ENCODE measurements at places on chromosomes 4 and X.

DNA sequence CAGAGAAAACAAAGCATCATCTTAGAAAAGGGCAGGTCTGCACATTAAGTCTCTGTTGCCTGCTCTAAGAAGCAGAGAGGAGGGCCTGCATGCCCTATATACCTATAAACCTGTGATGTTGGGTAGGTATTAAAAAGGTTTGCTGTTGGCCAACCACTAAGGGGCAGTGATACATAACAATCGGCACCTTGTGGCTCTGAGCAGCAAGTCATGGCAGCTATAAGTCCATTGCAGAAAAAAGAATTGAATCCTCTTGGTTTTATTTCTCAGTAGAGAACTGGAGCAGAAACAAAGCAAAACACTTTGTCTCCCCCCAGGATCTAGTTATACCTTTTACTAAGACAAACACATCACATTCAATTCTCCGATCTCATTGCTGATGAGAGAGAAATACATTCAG lies 1364.4 kb downstream of the STIM2 start:
- DNase-seq: no peak

DNA sequence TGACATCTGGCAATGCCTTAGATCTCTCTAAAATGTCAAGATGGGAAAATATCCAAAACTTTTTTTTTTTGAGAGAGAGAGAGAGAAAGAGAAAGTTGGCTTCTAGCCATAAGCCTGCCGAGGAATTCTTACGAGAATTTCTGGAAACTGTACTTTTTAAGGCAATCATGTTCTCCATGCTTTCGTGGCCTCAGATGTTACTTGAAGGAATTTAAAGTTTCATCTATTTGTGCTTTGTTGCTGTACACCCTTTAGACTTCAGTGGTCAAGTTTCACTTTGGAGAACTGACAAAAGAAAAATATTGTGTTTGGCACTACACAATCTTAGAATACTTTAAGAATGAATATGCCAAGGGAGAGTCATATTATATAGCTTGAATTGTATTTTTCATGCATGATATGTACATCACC lies 53.9 kb downstream of the FAT4 start:
- no peak for DNase-seq

GRCh38 chrX:76802708-76803107 lies 375.2 kb downstream of the MAGEE1 start:
- DNase-seq: no peak

DNA sequence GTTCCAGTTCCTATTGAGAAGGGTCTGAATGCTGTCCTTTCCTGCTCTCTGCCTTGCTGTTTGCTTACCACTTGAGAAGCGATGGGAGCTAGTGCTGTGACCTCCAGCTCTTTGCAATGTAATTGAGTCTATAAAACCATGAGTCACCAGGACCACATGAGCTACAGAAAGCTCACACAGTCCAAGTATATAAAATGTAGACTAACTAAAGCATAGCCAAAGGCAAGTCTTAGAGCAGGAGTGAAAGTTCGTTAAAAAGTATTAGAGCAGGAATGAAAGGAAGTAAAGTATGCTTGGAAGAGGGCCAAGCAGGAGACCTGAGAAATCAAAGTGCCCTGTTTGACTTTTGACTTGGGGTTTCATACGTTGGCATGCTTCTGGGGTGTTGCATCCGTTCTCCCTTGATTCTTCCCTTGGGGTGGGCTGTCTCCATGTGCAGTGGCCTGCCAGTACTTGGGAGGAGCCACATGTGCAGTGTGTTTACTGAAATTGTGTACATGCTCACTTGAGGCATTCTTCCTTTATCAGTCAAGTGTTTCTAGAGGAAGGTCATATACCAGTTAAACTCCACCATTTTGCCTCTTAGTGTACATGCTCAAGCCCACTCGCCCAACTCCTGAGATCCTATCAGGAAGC lies 71.3 kb upstream of the KIT start:
- no peak for DNase-seq

GRCh38 chr4:20044502-20044911 lies 207.2 kb upstream of the SLIT2 start:
- DNase-seq: no peak

GRCh38 chr4:138217567-138217966 lies 24.6 kb downstream of the SLC7A11 start:
- DNase-seq: no peak

DNA sequence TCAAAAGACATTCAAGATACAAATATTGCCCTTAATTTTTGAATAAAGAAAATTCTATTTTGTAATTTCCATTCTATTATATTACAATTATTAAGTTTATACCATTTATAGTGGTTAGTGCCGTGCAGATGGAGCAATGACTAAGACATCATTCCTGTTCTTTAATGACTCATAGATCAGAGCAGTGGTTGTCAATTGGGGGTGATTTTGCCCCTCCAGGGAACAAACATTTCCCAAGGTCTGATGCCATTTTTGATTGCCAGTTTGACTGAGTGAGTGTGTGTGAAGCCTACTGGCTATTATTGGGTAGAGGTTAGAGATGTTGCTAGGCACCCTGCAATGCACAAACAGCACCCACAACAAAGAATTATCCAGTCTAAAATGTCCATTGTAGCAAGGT lies 97.9 kb upstream of the DDIT4L start:
- DNase-seq: no peak

DNA sequence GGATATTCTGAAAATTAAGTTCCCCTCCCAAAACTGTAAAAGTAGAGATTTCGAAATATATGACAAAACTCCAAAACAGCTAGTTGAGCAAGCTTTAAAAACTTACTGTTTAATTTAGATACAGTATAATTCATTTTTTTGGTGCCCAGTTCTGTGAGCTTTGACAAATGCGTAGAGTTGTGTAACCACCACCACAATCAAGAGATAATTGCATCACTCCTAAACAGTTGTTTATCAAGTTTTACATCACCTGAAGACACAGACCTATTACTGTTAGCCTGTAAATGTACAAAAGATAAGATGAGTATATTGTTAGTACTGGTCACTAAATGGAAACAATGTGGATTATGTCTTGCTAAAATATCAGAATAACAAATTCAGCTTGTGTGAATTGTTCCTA lies 62.3 kb downstream of the ALG13 start:
- no peak for DNase-seq

GRCh38 chrX:29870608-29871007 lies 344.8 kb upstream of the MAGEB2 start:
- no peak for DNase-seq

GRCh38 chr4:513327-513726 lies 14.3 kb downstream of the PIGG start:
- DNase-seq: no peak

GRCh38 chr4:952881-953573 lies 20.3 kb downstream of the DGKQ start:
- DNase-seq: no peak

GRCh38 chrX:65720381-65720964 lies 53.0 kb downstream of the MSN start:
- DNase-seq: no peak

DNA sequence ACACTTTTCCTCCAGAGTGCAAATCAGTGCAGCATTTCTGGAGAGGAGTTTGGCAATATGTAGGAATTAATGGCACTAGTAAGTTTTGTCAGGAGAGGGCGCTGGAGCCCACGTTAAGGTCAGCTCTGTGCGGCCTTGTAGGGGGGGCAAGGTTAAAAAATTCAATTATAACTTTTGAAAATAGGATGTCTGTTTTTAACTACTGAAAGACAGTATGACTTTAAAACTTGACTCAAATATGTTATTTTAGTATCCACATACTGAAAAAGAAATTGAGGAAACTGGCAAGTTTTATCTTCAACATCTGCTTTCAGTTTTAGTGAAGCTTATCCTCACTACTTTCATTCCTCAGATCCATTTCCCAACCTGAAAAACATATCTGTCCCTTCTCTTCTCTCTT lies 30.9 kb upstream of the HSD17B13 start:
- DNase-seq: no peak

DNA sequence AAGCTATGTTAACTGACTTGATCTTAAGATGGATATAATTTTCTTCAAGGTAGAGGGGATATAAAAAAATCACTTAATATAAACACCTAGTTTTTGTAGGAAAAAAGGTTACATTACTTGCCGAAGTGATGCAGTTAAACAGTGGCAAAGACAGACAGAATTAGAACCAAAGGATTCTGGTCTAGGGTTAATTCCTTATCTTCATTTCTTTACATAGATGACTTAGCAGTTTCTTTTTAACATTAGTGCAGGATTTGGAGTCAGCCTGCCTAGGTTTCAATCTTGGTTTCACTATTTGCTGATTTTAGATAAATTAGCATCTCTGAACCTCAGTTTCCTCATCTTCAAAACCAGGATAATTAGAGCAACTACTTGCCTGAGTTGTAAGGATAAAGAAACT lies 14.3 kb downstream of the ZAR1 start:
- DNase-seq: no peak

DNA sequence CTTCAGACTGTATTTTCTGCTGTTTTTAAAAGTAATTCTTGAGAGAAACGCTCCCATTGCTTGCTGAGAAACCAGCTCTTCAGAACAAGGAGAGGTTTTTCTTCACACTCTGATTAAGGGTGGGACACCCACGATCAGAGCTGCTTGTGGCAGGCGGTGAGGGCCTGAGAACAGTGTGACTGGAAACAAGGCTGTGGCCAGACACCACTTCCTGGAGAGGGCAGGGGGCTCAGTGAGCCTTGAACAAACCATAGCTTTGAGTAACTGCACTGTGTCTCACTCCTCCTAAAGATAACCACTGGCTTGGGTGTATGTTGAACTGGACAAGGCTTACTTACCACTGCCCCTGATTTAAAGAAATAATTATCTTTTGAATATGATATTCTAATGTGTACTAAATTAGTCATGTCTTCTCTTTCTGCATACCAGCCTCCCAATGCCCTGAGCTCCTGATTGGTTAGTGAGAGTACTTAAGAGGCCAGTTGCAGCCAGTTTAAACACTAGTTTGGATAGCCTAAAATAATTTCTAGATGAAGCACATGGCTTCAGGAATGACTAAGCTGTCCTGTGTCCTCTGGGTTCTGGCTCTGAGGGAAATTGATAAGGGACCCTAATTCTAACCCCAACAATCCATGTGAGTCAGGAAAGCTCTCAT lies 3.7 kb upstream of the GPR82 start:
- DNase-seq: no peak

DNA sequence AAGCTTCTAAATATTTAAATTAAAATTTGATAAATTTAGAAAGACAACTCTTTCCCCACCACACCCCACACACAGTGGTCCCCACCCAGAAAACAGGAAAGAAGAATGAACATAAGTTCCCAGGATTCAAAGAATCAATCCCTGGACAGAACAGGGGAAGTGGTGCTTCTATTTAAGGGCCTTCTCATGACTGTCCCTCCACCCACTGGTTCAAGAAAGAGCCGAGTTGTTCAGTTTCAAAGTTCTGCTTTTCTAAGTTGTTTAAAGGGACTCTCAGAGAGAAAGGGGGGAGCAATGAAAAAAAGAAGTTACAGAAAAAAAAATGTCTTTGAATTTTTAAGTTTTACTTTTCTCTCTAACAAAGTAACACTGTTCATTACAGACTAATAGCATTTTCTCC lies 195.8 kb downstream of the PDGFC start:
- no peak for DNase-seq

DNA sequence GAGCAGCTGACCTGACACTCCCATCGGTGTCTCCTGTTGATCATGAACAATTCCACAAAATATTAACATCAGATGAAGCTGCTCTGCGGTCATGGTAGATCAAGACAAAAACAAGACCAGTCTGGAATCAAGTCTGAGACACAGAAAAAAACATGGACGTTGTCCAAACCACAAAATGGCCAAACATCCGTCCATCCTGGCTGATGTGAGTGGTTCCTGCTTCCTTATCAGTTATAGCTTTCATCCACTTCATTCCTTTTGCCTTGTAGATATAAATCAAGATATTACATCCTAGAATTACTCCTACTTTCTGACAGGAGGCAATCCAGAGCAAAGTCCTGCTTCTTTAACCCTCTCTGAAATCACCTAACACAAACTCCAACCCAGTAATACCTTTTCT lies 28.8 kb upstream of the PCSK1N start:
- no peak for DNase-seq

DNA sequence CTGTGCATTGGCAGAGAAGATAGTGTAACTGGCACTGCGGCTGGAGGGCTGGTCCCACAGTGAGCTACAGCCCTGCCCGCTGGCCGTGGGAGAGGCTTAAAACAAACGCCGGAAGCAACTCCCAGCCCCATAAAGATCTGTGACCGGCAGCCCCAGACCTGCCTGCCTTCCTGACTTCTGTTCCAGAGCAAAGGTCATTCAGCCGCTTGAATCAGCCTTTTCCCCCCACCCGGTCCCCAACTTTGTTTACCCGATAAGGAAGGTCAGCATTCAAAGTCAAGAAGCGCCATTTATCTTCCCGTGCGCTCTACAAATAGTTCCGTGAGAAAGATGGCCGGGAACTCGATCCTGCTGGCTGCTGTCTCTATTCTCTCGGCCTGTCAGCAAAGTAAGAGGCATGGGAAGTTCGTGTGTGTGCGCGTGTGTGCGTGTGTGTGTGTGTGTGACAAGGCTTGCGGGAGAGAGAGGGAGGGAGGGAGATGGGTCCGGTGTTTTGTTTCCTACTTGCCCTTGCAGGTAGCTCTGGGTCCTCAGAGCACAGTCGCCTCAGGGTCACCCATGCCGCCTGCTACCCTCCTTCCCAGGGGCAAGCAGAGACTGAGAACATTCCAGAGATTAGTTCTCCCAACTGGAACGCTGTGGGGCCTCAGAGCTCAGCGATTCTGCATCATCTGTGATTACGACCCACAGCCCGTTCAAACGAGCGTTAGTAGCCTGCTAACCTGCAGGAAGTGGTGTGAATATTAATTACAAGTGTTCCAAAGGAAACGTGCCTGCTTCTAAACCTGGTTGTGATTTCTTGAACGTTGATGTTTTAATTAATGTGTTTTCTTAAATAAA lies at the start of gene MGST2:
MGST2 (plus strand) TSS at position 130 of the 840 bp plus-strand sequence; CDS start at position 331, 201 bp downstream.
- DNase-seq: no peak

DNA sequence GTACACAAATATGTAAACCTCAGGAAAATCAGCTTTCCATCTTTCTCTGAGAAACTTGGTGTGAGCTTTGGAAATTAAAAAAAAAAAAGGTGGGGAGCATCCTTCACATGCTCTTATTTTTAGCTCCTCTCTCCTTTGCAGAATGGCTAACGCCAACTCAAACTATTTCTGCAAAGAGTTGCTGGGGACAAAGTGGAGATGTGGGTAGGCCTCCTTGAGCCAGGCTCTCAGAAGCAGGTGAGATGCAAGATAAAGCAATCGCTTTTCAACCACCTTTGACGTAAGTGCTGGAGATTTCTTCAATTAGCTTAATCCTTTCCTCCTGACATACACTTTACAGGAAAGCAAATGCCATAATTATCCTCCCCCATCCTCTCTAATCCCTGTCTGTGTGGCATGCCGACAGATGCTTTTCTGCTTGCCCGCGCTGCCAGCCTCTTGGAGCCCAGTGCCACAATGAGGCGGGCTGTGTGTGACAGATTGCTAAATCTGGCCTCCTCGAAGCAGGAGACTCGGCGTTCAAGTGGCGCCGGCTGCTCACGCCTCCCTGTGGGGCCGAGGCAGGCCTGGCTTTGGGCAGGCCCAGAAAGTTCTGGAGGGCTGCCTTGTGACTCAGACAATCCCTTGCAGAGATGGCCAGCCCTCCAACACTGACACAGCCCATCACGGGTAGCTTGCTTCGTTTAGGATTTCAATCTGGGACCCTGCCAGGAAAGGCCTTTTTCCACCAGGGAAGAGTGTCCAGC lies 64.9 kb upstream of the SOD3 start:
- no peak for DNase-seq

Data from stimulated activated CD4-positive, alpha-beta T cell treated with anti-CD3 and anti-CD28 coated beads, TNF-alpha, amount 100 ng/mL, for 48 hours (primary cell).